ENCODE measurements at places on chromosomes 6 and 20.
A peak's percentile ranks its signal among the peaks of the same experiment; 100 is the strongest.

- DNase-seq: no peak
Observed at GRCh38 chr20:32894026-32894483, 35.3 kb downstream of the EFCAB8 start.

- no peak for DNase-seq
Observed at GRCh38 chr6:4802312-4802935, 26.2 kb downstream of the CDYL start.

- no peak for DNase-seq
Observed at GRCh38 chr20:62339647-62340062, 27.5 kb downstream of the LAMA5 start.

GRCh38 chr20:45229264-45230056 lies 8.3 kb downstream of the SEMG2 start:
- DNase-seq: no peak

GRCh38 chr6:101001012-101001411 lies 119.9 kb upstream of the ASCC3 start:
- DNase-seq: no peak

GRCh38 chr20:53085720-53086119 lies 113.6 kb downstream of the TSHZ2 start:
- DNase-seq: no peak

DNA sequence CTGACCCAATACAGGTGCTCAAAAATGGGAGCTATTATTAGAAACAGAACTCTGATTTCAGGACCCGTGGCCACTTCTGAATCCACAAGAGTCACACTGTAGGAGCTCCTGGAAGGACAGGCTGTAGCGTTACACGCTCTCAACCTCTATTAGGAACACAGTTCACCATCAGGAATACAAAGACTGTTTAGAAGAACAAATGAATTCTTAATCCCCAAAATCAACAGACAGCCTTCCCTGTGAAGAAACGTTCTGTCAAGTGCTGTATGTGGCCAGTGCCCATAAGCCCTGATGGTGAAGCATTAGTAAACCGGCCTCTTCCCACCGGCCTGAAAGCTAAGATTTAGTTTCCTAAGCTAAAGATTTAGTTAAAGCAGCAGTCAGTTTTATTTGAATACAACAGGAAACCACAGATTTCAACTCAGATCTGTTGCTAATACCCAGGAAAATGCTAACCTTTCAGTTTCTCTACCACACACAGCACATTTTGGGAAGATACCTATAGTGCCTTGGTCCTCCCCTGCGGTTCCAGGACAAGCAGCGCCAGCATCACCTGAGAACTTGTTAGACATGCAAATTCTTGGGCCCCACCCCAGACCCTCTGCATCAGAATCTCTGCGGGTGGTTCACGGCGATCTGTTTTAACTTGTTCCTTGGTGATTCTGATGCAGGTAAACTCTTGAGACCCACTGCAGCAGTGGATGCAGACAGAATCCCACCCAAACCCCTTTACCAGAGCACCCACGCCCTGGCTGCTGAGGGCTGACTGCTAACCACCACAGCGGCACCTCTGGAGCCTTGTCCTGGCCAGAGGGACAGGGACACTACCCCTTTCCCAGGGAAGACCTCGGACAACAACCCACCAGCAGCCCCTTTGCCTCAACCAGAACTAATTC lies 33.4 kb downstream of the MTRES1 start:
- DNase-seq: no peak

DNA sequence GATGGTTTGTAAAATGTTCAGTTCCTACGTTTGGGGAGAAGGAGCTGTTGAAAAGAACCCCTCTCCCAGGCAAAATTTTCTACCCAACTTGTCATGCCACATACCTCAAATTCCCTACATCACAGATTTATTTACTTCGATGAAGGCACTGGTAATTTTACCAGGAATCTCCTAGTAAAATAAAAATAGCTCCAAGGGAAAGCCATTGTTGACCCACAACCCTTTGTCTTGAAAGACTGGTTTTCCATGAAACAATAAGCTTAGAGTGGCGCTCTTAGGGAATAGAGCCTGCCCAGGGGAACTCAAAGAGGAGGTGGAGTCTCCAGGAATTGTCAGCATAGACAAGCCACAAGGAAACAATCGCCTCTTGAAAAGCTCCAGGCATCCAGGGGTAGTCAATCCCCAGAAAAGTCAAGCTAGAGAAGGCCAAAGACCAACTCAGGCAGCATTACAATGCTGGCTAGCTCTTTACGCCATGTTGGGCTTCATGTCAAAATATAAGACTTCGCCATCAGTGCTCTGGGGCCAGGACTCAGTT lies 99.2 kb upstream of the RREB1 start:
- no peak for DNase-seq

DNA sequence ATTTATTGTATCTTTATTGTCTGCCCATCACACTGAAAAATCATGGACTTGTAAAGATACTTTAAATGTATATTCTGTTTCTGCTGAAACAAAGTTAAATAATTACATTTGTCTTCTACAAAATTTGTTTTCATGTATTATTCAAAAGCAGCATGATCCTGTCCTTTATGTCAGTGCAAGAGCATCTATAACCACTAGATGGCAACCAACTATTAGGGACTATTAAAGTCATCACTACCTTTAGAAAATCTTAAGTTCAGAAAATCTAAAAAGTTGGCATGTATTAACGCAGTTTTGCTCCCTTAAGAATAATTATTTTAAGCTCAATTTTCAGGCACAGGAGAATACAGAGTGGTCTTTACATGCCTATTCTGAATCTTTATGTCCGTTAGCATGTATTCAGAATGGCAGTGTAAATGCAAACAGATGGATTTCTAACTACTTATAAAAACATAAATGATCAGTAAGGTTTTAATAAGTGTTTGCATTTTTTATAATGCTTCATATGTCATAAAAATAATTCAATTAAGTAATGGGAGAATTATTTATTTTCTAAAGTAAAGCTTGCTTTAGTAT lies 17.8 kb downstream of the TMEM30A start:
- DNase-seq: peak; percentile 45

DNA sequence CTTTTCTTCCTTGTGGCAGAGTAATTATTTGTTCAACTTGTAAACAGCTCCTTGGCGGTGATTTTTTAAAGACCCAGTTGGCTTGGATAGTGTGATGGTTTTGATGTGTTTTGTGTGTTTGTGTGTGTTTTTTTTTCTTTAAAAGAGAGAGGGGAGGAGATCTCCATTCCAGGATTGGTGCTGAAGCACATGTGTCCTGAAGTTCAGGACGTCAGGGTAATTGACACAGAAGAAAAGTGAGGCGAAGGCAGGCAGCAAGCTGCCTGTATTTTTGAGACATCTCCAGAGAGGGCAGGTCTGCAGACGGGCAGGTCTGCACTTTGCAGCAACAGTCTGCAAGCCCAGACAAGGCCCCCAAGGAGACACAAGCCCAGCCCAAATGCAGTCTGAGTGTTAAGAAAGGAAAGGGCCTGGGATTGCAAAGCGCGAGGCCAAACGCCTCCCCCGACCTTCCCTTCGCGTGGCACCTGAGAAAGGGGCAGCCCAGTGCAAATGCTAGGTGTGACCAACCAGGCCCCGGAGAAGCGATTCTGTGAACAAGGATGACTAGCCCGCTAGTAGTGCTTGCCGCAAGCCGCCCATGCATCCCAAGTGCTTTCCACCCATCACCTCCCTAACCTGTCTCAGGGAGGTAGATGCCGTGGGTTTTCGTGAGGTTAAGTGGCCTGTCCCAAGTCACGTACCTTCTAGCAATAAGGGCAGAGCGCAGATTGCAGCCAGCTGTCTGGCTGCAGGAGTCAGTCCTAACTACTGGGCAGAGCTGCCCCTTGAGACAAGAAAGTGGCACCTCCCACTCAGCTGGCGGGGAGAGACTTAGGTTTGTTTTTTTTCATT lies 230.5 kb downstream of the ZMYND8 start:
- no peak for DNase-seq

DNA sequence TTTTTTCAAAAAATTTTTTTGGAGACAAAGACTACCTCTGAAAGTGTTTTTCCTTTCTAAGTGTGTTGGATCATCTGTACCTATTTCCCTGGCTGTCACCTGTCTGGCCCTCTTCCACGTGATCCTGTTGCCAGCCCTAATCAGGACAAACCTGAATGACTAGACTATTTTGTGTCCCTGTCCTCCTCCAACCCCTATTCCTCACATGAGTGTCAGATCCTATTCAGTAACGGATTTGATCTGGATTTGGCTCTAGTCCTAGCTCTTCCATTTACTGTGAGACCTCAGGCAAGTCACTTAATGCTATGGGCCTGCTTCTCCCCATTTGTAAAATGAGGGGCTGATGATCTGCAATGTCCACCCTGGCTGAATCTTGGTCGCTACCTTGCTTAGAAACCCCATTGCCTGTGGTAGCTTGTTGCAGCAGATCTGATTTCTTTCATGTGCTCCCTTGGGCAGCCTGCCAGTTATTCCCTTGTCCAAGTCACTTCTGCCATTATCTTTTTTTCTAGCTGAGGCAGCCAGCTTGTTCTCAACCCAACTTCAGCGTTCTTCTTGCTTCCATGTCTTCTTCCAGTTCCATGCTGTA lies 4.8 kb downstream of the PHF20 start:
- DNase-seq: no peak

DNA sequence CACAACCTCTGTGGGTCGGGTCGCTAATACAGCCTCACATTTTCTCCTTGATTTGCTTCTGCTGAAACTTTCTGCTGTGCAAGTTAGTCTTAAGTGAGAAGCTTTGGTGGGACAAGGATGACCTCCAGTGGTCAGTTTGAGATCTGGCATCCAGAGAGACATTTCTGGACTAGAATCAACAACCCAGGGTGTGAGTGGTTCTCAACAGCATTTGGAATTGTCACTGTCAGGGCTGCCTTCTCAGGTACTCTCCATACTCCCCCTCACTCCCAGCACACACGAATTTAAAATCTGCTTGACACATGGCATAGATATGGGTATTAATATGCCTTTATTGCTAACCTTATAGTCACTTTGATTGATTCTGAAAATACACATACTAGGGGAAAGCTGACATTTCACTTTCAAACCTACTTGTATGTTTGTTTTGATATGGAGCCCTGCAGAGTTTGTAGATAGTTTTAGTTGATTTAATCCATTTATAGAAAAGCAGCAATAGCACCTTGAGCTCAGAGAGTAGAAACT lies 13.2 kb downstream of the OTOR start:
- peak; percentile 70 for DNase-seq

DNA sequence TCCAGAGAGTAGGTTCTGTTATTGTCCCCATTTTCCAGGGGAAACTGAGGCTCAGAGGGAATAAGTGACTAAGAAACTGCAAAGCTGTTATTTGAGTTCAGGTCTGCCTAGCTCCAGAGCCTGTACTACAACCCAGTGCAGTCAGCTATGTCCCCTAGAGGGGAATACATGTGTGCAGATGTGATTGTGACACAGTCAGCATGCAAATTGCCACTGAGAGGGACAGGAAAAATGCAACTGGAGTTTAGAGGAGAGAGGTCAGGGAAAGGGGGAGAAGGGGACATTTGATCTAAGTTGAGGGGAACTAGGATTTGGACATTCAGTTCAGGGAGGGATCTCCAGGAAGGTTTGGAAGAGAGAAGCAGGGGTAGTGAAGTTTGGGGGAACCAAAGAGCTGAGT lies 38.6 kb upstream of the EPB41L1 start:
- DNase-seq: no peak

GRCh38 chr20:21387528-21387927 lies 9.8 kb downstream of the NKX2-4 start:
- DNase-seq: no peak

DNA sequence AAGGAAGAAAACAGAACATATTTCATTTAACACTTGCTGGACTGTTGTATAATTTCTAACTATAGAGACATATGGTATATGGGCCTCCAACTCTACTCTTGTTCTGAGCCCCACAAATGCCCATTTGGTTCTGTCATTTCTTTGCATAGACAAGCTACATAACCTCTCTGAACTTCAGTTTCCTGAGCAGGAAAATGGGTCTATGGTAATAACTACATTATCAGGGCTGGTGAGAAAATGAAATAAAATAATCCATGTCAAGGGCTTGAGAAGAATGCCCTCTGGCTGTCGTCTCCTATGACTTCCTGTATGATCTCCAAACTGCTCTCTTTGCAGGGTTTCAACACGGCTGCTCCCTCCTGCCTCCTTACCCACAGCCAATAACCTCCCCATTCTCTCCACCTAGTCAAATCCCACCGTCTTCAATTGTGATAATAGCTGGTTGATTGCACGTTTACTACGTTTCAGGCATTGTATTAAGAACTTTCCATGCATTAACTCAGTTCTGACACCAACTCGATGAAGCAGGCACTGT lies 12.0 kb downstream of the ZCCHC3 start:
- DNase-seq: no peak

DNA sequence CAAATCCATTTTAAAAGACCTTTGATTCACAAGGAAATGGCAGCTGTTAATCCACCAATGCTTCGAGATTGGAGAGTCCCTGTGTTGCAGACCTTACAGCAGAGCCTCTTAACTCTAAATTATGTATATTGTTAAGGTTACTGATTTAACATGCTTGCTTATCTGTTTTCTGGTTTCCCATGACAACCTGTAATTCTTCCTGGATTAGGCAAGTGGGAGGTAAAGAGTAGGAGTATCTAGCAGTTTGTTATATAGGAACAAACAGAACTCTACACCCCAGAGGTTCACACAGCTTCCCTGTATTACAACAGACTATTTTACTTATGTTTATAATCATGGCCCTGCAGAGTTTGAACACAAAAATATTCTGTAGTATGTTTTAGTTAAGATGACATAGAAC lies 39.5 kb downstream of the NKX2-4 start:
- DNase-seq: no peak

DNA sequence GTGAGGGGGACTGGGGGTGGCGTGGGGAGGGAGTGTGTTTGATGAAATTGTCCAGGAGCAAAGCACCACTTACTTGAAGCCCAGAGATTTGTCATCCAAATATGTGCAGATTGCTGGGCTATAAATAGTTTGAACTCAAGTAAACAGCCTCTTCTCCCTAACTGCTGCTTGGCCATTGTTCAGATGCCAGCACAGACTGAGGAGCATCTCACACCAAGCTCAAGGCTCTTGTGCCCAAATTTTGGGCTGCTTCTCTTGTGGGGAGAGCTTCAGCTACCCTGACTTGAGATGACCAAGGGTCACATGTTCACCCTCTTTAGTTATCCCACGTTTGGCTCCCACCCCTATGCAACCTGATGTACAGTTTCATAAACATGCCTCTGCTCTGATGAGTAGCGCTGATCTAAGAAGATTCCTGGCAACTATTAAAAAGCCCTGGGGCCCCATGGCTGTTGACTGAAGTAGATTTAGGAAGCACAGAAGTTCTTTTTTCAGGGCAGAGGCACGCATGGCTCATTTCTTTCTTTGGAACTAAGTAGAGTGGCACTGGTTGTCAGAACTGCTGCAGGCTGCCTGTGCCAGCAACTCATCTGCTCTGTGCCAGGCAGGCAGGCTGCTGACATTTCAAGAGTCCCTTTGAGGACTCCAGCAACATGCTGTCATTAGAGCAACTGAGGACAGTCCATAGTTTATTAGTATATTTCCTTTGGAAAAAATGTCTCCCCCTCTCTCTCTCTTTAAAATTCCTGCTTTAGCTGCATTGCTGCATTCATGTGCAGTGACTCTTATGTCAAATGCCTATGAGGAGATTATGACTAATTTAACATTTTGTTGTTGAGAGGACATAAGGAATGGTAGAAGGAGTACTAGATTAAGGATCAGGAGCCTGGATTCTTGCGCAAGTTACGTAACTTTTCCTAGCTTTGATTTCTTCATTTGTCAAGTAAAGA lies 9.6 kb upstream of the PKIG start:
- DNase-seq: peak; percentile 83

Measured in fibroblast of the conjunctiva (primary cell).